ENCODE measurements at places on chromosomes 16 and 17.
A peak's percentile ranks its signal among the peaks of the same experiment; 100 is the strongest.

DNA sequence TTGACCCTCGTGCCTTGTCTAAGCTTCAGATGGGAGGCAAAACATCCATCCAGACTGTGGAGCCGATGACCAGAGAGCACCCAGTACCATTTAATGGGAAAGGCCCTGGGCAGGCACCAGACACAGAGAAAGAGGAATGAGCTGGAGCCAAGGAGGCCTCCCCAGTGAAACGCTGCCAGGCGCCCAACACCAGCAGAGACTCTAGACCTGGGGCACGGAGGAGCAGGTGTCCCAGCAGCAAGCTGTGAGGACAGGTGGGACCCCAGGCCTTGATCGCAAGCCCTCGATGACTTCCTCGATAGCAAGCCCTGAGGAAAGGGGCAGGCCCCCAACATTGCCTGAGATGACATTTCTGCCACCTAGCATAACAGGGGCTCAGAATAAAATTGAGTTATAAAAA is 62.2 kb upstream of the SIAH1 start:
- DNase-seq = no peak

DNA sequence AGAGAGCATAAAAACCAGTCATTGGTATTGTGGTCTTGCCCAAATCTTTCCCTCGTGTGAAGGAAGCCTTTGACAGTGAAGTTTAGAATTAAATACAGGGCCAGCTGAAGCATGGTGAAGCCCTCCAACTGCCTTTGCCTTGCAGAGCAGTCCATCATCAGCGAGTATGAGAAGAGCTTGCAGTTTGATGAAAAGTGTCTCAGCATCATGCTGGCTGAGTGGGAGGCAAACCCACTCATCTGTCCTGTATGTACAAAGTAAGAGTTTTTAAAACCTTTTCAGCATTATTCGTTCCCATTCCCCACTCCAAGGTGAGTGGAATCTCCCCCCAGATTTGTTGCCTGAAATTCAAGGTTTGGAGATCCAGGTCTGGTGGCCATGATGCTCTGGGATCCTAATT is 5.8 kb downstream of the RPAIN start:
- no peak for DNase-seq

DNA sequence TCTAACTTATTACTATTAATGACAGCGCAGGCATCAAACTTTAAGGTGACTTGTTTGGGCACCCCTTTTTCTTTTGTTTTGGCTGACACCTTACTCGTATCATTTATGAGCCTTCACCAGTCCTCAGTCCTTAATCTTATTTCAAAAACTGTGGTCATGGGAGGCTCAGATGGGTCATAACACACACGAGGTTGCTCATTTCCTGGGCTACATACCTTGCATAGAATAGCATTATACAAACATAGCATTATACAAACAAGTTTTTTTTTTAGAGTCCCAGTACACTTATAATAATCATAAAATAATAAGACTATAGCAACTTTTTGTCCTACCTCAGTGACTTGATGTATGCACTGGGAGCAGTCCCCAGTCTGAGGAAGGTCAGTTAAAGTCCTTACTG is 11.2 kb upstream of the ACSF2 start:
- no peak for DNase-seq

DNA sequence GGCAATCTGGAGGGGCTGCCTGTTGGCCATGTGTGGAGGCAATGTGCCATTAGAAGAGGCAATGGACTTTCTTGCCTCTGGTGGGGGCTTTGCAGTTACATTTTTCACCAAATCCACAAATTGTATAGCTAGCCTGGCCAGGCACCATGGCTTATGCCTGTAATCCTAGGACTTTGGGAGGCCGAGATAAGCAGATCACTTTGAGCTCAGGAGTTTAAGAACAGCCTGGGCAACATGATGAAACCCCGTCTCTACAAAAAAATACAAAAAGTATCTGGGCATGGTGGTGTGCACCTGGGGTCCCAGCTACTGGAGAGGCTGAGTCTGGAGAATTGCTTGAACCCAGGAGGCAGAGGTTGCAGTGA is 2.7 kb upstream of the RNF112 start:
- DNase-seq = no peak

DNA sequence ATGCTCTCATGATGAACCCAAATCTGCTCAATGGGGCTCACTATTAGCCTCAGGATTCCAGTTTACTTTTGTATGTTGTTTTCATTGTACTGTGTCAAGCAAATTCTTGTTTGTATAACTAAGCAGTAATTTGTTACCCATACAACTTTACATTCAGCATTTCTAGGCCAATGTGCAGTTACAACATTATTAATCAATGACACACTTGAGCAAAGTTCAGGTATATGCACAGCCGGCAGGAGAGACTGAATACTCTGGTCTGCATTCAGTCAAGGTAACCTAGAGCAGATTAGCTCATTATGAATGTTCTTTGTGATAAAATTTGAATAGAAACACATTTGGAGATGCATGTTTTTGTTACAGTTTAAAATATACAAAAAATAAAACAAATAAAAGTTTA is 2.2 kb upstream of the MYO1D start:
- no peak for DNase-seq

GRCh38 chr16:68283346-68283745 is 19.0 kb downstream of the SLC7A6 start:
- DNase-seq = no peak

GRCh38 chr17:73194514-73195222 is 1.8 kb downstream of the COG1 start:
- DNase-seq = no peak

DNA sequence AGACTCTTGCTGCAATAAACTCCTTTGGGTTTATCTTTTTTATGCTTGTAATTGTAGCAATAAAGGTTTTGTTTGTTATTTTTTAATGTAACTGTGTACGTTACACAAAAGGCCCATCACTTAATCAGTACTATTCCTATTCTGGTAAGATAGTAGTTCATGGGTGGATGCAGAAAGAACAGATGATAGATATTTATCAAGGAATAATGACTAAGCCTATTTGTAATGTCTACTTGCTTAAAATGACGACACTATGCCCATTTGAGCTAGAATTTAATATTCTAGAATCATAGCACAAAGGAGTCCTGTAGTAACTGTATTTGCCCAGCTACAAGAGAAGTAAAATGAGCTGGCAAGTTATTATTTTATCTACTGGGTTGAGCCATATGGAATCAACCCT is 235.4 kb upstream of the DYNLRB2 start:
- no peak for DNase-seq

GRCh38 chr16:6019490-6019991 is 921.9 kb upstream of the EEF2KMT start:
- no peak for DNase-seq

GRCh38 chr17:6422654-6423241 is 12.2 kb downstream of the AIPL1 start:
- DNase-seq = no peak

DNA sequence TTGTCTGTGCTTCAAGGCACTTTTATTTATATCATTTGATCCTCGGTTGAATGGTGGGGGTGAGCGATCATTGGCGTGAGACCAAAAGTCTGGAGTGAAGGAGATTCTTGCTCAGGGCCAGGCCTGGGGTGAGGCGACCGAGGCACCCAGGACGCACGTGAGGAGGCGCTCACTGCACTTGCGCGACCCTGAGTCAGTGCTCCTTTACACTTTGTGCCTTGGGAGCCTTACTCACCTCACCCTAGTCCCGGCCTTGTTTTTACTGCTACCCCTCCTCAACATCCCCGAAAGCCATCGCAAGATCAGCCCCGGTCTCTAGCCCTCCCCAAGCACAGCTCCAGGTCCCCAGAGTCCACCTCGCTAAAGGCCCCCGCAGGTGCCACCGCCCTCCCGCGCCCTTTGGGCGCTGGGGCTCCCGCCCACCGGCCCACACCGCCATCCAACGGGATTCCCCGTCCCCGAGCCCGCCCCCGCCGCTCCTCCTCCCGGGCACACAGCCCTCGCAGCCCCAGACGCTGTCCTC is 496 bp downstream of the EZH1 start:
- DNase-seq = peak; percentile 34

DNA sequence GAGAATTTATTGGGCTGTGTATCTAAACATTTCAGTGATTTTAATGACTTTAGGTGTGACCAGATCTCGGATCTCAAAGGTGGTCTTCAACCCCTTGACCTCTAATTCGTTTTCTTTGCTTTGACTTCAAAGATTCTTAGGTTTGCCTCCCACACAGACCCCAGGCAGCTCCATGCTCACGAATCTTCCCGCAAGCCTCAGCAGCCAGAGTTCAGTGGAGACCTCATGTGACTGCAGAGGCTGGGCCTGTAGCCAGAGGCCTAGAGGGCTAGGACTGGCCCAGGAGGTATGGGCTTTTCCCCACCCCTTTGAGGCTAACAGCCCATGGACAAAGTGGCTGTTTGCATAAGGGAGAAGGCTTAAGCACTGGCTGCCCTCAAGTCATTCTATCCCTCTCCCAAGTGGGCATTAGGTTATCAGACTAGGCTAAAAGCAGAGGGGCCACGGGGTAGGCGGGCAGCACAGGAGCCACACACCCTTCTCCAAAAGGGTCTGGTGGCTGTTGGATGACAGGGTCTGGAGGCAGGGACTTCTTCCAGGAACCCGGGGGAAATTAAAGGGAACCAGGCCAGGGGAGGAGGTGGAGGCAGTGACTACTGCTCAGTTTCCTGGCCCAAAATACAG is 3.0 kb downstream of the HIRIP3 start:
- DNase-seq = no peak

DNA sequence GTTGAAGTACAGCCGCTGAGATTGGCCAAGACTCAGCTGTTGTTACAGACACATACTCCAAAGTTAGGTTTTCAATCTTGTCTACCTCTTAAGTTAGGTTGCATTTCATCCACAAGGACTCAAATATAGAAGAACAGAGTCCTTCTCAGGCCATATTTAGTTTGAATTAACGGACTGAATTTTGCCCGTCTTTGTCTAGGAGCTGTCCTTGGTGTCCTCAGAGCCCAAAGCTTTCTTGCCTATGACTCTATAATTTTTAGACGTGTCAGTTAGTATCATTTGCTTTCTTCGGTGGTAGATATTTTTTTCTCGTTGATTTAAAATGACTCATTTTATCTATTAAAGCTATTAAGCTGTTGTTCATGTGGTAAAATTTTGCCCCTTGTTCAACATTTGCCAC is 403.2 kb downstream of the HS3ST3B1 start:
- DNase-seq = no peak

- no peak for DNase-seq
Observed at GRCh38 chr16:14562691-14563491, 67.2 kb downstream of the PARN start.

DNA sequence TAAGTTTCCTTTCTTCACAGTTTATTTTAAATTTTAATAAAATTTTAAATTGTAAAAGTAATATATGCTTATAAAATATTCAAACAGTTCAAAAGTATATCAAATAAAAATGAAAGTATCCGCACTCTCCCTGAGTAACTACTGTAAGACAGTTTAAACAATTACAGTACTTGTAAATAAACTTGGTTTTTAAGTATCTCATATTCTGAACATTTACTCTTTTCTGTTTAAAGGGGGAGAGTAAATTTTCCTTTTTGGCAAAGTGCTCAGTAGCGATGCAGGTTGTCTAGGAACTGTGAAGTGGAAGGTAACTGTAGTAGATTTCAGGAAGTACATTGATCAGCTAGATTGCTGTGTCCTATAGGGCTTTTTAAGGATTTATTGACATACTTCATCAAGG is 28.8 kb downstream of the AATF start:
- DNase-seq = no peak

GRCh38 chr16:18800775-18801144 is 589 bp downstream of the ARL6IP1 start:
- no peak for DNase-seq

DNA sequence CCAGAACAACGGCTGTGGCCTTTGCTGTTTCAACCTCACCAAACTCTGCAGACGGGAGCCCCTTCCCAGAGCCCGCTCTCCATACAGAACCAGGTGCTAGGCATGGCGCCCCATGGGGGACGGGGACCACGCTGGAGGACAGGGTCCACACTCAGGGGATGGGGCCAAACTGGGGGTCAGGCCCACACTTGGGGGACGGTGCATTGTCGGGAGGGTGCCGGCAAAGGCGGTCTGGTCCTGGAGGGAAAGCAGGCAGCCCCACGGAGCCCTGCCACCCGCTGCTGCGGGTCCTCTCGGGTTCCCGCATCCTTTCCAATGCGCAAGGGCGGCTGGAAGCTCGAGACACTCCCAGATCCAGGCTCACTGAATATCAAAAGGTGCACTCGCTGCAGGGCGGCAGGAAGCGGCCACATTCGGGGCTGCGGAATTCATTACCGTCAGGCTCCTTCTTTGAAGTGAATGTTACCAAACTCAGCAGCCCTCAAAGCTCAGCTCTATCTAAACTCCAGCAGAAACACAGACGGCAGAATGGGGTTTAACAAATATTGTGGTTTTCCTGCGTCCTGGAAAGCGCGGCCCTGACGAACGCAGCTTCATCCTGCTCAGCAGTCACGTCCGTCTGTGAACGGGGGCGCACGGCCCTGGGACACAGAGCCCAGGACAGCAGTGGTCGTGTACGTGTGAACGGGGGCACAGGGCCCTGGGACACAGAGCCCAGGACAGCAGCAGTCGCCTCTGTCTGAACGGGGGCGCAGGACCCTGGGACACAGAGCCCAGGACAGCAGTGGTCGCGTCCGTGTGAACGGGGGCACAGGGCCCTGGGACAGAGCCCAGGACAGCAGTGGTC is 41.3 kb downstream of the LMF1 start:
- no peak for DNase-seq

GRCh38 chr16:997440-998051 is 16.0 kb downstream of the SOX8 start:
- DNase-seq = peak; percentile 47

DNA sequence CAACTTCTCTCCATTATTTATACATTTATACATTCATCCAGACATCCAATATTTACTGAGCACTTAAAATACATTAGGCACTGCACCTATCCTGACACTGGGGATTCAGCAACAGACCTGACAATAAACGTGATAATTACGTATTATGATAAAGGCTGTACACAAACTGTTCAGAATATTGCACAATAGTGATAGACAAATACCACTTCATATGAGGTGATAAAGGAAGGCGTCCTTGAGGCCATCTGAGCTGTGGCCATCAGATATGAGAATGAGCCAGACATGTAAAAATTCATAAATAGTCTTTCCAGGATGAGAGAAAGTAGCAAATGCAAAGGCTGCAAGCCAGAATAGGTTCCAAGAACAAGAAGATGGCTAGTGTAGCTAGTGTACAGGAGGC is 8.6 kb downstream of the USP32 start:
- no peak for DNase-seq

GRCh38 chr17:9959377-9959981 is 54.4 kb upstream of the RCVRN start:
- no peak for DNase-seq

GRCh38 chr17:75635610-75636202 is 2.5 kb downstream of the SMIM5 start:
- no peak for DNase-seq

GRCh38 chr17:78664476-78665386 is 87.5 kb upstream of the DNAH17 start:
- no peak for DNase-seq

DNA sequence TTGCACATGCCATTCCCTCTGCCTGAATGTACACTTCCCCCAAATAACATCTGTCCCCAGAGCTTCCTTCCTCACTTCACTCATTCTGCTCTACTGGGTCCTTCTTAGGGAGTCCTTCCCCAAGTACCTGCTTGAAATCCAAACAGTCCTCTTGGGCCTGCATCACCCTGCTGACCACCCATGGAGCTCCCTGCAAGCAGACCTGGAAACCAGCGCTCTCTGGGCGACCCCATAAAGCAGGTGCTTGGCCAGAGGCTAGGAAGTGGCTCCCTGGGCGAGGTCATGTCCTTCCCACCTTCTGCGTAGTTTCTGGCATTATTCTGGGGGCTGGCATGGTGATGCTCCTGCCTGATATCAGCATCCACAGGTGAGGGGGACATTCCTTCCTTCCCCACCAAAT is 12.2 kb upstream of the NTN1 start:
- DNase-seq = no peak

Measured in stimulated activated CD8-positive, alpha-beta memory T cell treated with anti-CD3 and anti-CD28 coated beads, Interleukin-4, amount 100 ng/mL, for 4 hours (primary cell).